ENCODE measurements at places on chromosomes 11 and 22.

DNA sequence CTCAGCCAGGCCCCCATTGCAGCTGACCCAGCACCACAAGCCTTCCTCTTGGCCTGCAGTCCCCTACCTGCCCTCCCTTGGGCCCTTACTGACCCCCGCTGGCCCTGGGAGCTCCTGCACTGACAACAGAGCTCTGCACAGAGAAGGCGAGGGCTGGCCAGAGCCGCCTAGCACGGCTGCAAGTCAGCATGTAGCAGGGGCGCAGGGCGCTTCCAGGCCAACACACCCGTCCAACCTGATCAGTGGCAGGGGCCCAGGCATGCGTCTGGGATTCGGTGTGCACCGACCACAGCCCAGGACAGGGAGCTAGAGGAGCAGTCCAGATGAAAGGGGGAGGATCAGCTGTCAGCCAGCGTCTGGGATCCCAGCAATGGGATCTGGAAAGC, 7.6 kb downstream of the WNT7B start:
- no peak for DNase-seq

- no peak for DNase-seq
Observed at GRCh38 chr11:109785198-109785597, 308.0 kb upstream of the ZC3H12C start.

DNA sequence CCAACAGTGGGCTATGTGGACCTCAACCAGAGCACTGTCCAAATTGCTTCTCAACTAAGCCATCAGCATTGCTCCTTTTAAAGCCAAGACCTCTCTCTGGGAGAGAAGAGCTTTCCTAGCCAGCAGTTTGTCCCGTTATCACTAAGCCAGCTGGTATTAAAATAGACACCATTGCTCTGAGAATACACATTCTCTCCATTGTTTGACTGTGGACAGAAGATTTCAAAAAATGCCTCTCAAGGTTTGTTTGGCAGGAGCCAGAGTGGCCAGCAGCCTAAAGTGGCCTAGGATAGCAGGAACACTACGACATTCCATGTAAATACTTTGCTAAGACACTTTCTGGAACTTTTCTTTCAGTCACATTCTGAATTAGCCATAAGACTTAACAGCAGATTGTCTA, 41.3 kb downstream of the EIF4ENIF1 start:
- no peak for DNase-seq

GRCh38 chr11:119845756-119846155, 116.8 kb upstream of the NECTIN1 start:
- DNase-seq = no peak

GRCh38 chr22:40183029-40183581, 5.4 kb downstream of the TNRC6B start:
- no peak for DNase-seq

- DNase-seq = no peak
Observed at GRCh38 chr22:24028533-24028932, 17.4 kb downstream of the CABIN1 start.

- no peak for DNase-seq
Observed at GRCh38 chr11:46039990-46040389, 81.3 kb downstream of the PHF21A start.

Data from LNCaP clone FGC (cell line).